ENCODE measurements at places on chromosomes 2 and 18.
A peak's percentile ranks its signal among the peaks of the same experiment; 100 is the strongest.

GRCh38 chr18:52435301-52435700 is 95.3 kb downstream of the DCC start:
- DNase-seq, result no peak

GRCh38 chr2:120669121-120669952 is 66.3 kb upstream of the GLI2 start:
- no peak for DNase-seq

- DNase-seq, result no peak
Observed at GRCh38 chr2:59585655-59586054, 967.8 kb downstream of the BCL11A start.

DNA sequence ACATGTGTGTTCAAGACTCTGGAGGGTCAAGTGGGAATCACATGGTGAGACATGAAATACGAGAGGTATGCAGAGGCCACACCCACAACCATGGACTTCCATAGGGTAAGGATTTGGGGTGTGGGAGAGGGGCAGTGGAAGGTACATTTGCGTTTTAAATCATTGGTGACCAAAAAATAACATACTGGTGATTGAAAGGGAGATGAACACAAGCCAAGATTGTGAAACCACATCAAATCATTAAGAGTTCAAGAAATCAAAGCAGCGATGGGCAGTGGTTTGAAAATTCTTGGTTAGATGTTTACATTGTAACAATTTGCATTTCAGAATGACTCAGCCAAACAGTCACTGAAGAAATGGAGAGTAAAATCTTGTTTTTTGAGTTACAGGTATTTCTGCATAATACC is 1.9 kb upstream of the CABYR start:
- DNase-seq, result no peak

- DNase-seq, result no peak
Observed at GRCh38 chr2:70708376-70709199, 59.4 kb downstream of the ADD2 start.

GRCh38 chr2:175734686-175735085 is 267.4 kb downstream of the LNPK start:
- DNase-seq, result no peak

GRCh38 chr2:215904101-215904500 is 109.2 kb downstream of the MREG start:
- no peak for DNase-seq

DNA sequence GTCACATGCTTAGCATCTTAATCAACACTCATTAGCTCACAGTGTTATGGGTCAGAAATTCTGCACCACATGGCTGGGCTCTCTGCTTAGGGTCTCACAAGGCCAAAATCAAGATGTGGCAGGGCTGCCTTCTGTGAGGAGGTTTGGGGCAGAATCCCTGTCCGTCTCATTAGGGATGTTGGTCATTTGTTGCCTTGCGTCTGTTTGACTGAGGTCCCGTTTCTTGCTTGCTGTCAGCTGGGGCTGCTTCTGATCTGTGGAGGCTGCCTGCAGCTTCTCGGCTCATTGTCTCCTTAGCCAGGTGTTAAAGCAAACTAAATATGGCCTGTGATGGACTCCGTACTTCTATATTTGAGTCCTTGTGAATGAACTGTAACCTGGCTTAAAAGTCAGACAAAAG is 146.5 kb downstream of the NDUFA10 start:
- DNase-seq, result no peak

- DNase-seq, result no peak
Observed at GRCh38 chr2:205984381-205984780, 101.6 kb downstream of the INO80D start.

DNA sequence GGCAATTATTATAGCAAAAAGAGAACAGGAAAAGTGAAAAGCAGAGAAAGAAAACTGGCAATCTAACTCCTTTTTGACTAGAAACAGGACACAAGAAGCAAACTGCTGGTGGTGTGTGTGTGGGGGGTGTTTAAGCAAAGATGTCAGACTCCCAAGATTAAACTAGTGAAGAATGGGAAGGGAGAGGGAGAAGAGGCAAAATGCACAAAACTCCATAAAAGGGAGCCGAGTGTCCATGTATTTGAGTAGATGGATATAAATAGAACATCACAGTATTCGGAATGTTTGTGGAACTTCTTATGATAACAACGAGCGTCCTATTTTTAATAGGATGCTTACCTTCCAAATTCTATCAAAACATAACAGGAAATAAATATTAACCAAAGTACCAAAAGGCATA is 179.8 kb upstream of the TRIB2 start:
- DNase-seq, result no peak

DNA sequence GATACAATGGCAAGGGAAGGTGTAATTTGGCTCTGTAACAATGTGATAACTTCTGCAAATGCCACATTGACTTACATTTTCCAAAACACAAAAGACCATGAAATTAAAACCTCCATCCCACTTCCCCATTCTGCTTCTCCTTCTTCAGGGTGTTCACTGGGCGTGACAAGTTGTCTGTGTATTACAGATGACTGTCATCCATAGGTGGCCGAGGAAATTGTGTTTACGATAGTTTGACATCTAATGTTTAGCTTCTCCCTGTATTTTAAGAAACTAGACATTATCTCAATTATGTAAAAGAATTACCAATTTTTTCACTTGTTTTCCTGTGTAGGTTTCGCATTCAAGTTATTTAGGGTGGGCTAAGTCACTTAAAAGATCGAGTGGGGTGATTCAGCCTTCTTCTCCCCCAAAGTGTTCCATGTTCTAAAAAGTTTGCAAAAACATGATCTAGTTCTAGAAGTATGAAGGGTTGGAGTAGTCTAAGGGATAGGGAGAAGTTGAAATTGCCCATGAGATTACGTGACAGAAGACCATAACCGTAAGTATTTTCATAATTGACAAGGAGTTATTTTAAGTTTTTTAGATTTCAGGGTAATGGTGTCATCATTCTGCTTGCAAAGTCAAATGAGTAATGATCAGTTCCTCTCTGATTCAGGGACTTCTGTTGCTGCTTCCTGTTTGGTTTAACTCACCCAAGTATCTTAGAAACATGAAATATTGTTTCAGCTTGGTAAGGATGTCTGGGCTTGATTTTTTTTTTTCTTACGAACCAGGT is 25.2 kb upstream of the CYTIP start:
- DNase-seq, result no peak

DNA sequence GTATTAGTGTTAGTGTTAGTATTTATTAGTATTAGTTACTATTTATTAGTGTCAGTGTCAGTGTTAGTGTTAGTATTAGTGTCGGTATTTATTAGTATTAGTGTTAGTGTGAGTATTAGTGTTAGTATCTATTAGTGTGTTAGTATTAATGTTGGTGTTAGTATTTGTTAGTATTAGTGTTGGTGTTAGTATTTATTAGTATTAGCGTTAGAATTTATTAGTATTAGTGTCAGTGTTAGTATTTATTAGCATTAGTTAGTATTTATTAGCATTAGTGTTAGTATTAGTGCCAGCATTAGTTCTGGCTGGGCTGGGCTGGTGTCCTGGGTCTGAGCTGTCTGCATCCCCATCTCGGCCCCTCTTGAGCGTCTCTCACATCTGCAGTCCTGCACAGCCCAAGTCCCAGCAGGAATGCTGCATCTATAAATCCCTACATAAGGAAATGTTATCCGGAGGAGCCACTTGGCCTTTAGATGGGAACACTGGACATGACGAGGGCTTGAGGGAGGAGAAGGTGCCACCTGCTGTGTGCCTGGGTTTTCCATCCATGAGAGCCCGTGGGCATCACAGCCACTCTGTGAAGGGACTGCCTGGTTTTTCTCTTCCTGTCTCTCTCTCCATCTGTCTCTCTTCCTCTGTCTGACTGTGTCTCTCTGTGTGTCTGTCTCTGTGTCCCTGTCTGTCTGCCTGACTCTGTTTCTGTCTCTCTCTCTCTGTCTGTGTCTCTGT is 33.6 kb downstream of the TWIST2 start:
- DNase-seq, result no peak

GRCh38 chr2:48673581-48673980 is 55.9 kb downstream of the GTF2A1L start:
- DNase-seq, result no peak

- no peak for DNase-seq
Observed at GRCh38 chr18:7735196-7735595, 168.1 kb downstream of the PTPRM start.

GRCh38 chr2:170975127-170975942 is 46.3 kb downstream of the GORASP2 start:
- no peak for DNase-seq

DNA sequence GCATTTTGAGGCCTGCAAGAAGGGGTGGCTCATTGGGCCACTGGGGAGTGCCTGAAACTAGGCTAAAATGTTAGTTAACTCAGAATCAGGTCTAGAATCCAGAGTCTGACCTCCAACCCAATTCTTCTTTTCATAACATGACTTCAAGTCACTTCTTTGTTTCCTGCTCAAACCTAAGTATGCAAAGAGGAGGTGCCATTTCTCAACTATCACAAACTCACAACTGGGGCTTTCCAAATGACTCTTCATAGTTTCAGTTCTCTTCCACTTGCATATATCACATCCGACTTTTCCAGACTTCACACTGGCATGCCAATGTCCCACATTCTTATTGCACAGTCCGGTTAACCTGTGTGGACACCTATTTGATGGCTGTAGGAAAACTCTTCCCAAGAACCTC is 211.6 kb downstream of the TCF4 start:
- no peak for DNase-seq

GRCh38 chr18:58884680-58885079 is 20.0 kb downstream of the ZNF532 start:
- DNase-seq, result no peak

DNA sequence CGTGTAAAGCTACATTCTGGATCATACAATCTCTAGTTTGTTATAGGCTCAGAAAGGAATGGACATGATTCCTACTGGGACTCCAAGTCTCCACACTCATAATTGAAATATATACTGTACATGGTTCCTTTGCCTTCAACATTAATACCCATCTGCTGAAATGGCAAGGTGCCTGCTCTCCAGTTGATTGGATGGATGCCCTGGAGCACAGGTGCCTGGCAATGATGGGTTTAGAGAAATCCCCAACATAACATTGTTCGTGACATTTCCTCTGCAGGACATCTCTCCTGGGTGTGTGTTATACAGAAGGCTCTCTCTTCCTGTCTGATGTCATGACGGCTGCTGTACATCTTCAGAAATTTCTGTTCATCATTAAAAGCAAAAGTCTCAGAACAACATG is 449.7 kb upstream of the CWC22 start:
- peak; percentile 45 for DNase-seq

DNA sequence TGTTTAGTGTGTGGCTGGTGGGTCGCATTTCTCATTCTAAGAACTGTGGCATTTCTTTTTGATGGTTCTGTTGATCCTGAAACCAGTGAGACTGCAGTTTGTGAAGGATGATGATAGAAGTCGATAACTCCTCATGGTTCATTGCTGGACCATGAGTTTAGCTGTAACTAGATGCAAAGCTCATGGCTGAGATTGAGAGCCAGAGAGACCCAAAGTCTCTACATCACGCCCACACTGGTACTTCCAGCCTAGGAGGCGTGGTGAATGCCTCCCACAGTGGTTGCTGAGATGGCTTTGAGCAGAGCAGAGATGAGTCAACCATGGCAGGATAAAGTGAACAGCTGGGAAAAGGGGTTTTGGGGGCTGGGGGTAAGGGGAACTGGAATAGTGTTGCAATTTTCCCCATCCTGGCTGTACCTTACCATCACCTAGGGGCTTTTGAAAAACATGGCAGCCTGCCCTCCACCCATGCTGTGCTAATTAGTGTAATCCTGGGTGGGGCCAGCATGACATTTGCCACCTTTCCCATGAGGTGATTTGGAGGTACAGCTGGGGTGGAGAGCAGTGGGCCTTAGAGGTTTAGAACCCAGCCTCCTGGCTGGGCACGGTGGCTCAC is 24.1 kb downstream of the INPP4A start:
- no peak for DNase-seq

GRCh38 chr2:157800838-157801495 is 75.2 kb downstream of the ACVR1 start:
- DNase-seq, result no peak

DNA sequence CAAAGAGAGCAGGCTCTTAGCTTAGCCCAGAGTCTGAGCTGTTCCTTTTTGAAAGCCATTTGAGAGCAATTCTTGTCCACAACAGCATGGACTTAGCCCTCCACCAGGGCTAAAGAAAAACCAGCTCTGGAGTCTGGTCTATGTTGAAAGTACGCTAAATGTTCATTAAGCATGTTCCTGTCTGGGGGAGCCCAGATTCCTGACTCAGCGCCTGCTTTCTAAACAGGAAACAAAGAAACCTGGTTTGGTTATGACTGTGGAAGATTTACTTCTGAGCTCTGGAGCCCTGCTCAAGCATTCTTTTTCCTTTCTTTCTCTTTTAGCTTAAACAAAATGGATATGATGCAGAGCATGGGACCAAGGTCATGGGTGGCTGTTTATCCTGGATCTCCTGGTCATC is 279.8 kb downstream of the RBM43 start:
- no peak for DNase-seq

GRCh38 chr2:229653531-229653930 is 60.8 kb downstream of the DNER start:
- DNase-seq, result no peak

DNA sequence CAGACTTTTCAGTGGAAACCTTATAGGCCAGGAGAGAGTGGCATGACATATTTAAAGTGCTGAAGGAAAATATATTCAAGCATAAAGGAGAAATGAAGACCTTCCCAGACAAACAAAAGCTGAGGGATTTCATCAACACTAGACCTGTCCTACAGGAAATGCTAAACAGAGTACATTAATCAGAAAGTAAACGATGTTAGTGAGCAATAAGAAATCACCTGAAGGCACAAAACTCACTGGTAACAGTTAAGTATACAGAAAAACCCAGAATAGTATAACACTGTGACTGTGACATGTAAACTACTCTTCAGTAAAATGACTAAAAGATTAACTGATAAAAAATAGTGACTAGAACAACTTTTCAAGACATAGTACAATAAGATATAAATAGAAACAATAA is 87.4 kb downstream of the ATP8B1 start:
- DNase-seq, result no peak

GRCh38 chr2:64666810-64667438 is 13.2 kb upstream of the SERTAD2 start:
- no peak for DNase-seq

GRCh38 chr18:14975431-14975830 is 227.5 kb downstream of the ANKRD30B start:
- DNase-seq, result no peak

- no peak for DNase-seq
Observed at GRCh38 chr2:21406911-21407310, 283.1 kb downstream of the TDRD15 start.

Data from femur (tissue), 1 donor.